ENCODE measurements at places on chromosomes 13 and 19.
A peak's percentile ranks its signal among the peaks of the same experiment; 100 is the strongest.

GRCh38 chr19:13597640-13598039 lies 91.4 kb upstream of the CACNA1A start:
- no peak overlapping the region for H3K4me3 ChIP-seq
- peaks cover 60% of the 10 kb centered on the region for H3K27me3 ChIP-seq
- peak; percentile 23 for DNase-seq
- H3K36me3 ChIP-seq, result peaks cover 1% of the 10 kb centered on the region
- no peak overlapping the region for H3K27ac ChIP-seq

GRCh38 chr13:75521956-75522355 lies 15.7 kb downstream of the COMMD6 start:
- H3K4me1 ChIP-seq, result no peaks in the 10 kb centered on the region
- no peak overlapping the region for H3K27ac ChIP-seq
- peaks cover 2% of the 10 kb centered on the region for H3K36me3 ChIP-seq
- H3K27me3 ChIP-seq, result no peaks in the 10 kb centered on the region

- peaks cover 3% of the 10 kb centered on the region for H3K36me3 ChIP-seq
- H3K4me3 ChIP-seq, result peak overlapping the region; percentile 57
- H3K27ac ChIP-seq, result no peak overlapping the region
- DNase-seq, result peak; percentile 85
Measured at GRCh38 chr19:47436712-47437401, 17.5 kb upstream of the MEIS3 start.

- H3K27ac ChIP-seq, result no peak overlapping the region
- H3K27me3 ChIP-seq, result no peaks in the 10 kb centered on the region
- H3K36me3 ChIP-seq, result peaks cover 11% of the 10 kb centered on the region
- peaks cover 42% of the 10 kb centered on the region for H3K4me1 ChIP-seq
- DNase-seq, result no peak
Measured at GRCh38 chr13:73876323-73876722, 257.9 kb downstream of the KLF12 start.

GRCh38 chr13:77465603-77466195 lies 69.8 kb upstream of the SCEL start:
- no peak for DNase-seq
- no peak overlapping the region for H3K4me3 ChIP-seq
- H3K27me3 ChIP-seq, result peaks cover 16% of the 10 kb centered on the region
- H3K27ac ChIP-seq, result no peak overlapping the region
- no peaks in the 10 kb centered on the region for H3K36me3 ChIP-seq
- H3K4me1 ChIP-seq, result no peaks in the 10 kb centered on the region

DNA sequence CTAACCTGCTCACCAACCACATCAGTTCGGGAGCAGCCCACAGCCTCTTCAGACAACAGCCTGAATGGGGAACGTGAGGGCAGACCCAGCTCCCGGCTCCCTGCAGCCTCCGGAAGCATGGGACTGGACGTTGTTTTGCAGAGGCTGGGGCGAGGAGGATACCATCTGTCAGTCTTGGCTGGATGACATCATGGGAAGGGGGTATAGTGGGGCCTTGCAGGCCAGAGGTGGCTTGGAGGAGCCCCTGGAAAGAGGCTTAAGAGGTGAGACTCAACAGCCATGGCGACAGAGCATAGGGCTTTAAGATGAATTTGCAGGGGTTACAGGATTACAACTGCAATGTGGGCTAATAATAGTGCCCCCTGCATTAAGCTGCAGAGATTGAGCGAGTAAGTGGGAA lies 1.5 kb downstream of the FXYD3 start:
- no peaks in the 10 kb centered on the region for H3K36me3 ChIP-seq
- no peak overlapping the region for H3K27ac ChIP-seq
- H3K4me3 ChIP-seq, result no peak overlapping the region
- H3K27me3 ChIP-seq, result peaks cover 3% of the 10 kb centered on the region
- no peak for DNase-seq

- H3K27ac ChIP-seq, result no peak overlapping the region
- DNase-seq, result no peak
- no peaks in the 10 kb centered on the region for H3K4me1 ChIP-seq
- H3K36me3 ChIP-seq, result no peaks in the 10 kb centered on the region
- H3K27me3 ChIP-seq, result no peaks in the 10 kb centered on the region
- no peak overlapping the region for H3K4me3 ChIP-seq
Measured at GRCh38 chr13:86840250-86841191, 830.6 kb upstream of the SLITRK5 start.

- no peaks in the 10 kb centered on the region for H3K36me3 ChIP-seq
- H3K27ac ChIP-seq, result no peak overlapping the region
- peaks cover 37% of the 10 kb centered on the region for H3K27me3 ChIP-seq
Measured at GRCh38 chr13:26517936-26518335, 39.5 kb upstream of the WASF3 start.

- H3K27me3 ChIP-seq, result no peaks in the 10 kb centered on the region
- no peak overlapping the region for H3K27ac ChIP-seq
- no peaks in the 10 kb centered on the region for H3K36me3 ChIP-seq
- no peak overlapping the region for H3K4me3 ChIP-seq
Measured at GRCh38 chr19:35692010-35692409, 12.3 kb upstream of the ZBTB32 start.

- peak overlapping the region; percentile 73 for H3K4me3 ChIP-seq
- H3K36me3 ChIP-seq, result peaks cover 53% of the 10 kb centered on the region
- H3K27me3 ChIP-seq, result no peaks in the 10 kb centered on the region
- H3K27ac ChIP-seq, result peak overlapping the region; percentile 97
- H3K4me1 ChIP-seq, result peaks cover 97% of the 10 kb centered on the region
Measured at GRCh38 chr13:46171217-46171616, 10.8 kb downstream of the LCP1 start.

DNA sequence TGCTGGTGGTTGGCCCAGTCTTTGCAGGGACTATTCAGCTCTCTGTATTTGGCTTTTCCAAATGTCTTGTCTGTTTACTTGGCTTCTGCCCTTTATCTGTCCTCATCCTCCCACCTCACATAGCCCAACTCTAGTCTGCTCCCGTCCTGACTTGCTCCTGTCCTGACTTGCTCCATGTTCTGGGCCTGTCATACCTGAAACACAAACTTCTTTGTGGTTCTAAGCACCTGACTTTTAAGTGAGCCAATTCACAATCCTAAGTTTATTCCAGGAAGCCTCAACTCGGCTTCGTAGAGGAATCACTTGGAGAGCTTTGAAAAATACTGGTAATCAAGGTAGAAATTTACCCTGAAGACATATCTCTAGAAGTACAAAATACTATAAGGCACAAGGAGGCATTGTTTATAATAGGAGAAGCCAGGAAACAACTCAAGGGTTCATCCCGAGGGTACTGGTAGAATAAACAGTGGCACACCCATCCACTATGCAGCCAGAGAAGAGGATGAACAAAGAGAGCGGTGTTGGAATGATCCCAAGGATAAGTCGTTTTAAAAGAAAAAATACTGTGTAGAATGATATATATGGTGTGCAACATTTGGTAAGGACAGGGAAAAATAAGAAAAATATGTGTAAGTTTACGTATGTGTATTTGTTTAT lies 284.5 kb downstream of the FGF14 start:
- H3K27ac ChIP-seq, result no peak overlapping the region
- H3K36me3 ChIP-seq, result peaks cover 4% of the 10 kb centered on the region
- no peak overlapping the region for H3K4me3 ChIP-seq
- DNase-seq, result no peak

- DNase-seq, result no peak
- peak overlapping the region; percentile 96 for H3K27ac ChIP-seq
- peak overlapping the region; percentile 99 for H3K4me3 ChIP-seq
- H3K4me1 ChIP-seq, result peaks cover 43% of the 10 kb centered on the region
- peaks cover 35% of the 10 kb centered on the region for H3K36me3 ChIP-seq
Measured at GRCh38 chr13:32537580-32538142, 934 bp downstream of the N4BP2L2 start.

DNA sequence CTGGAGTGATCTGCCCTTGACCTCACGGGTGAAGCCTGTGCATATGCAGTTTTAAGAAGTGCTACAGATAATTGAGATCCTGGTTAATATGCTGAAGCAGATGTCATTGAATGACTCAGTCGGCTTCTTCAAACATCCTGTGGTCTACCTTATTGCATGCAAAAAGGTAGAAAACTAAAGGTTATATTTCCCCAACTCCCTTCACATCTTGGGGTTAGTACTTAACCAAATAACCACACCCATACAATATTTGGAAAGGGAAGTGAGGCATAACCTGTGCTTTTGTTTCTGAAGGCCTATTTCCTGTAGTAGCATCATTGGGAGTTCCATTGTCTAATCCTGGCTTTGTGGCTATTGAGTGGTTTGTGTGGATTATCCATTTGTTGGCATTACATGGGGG lies 58.3 kb downstream of the RAP2A start:
- peaks cover 1% of the 10 kb centered on the region for H3K36me3 ChIP-seq
- H3K4me3 ChIP-seq, result no peak overlapping the region
- no peaks in the 10 kb centered on the region for H3K4me1 ChIP-seq
- H3K27me3 ChIP-seq, result no peaks in the 10 kb centered on the region

GRCh38 chr13:56752636-56753035 lies 388.1 kb upstream of the PRR20A start:
- no peaks in the 10 kb centered on the region for H3K27me3 ChIP-seq
- no peaks in the 10 kb centered on the region for H3K4me1 ChIP-seq
- no peaks in the 10 kb centered on the region for H3K36me3 ChIP-seq
- DNase-seq, result no peak
- no peak overlapping the region for H3K27ac ChIP-seq

DNA sequence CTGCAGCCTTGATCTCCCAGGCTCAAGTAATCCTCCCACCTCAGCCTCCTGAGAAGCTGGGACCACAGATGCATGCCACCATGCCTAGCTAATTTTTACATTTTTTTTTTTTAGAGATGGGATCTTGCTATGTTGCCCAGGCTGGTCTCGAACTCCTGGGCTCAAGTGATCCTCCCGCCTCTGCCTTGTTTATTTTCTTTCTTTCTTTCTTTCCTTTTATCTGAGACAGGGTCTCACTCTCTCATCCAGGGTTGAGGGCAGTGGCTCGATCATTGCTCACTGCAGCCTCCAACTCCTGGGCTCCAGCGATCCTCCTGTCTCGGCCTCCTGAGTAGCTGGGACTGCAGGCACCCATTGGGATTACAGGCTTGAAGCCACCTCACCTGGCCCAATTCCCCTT lies 3.8 kb upstream of the GNG7 start:
- peaks cover 2% of the 10 kb centered on the region for H3K27me3 ChIP-seq
- no peak overlapping the region for H3K4me3 ChIP-seq
- H3K4me1 ChIP-seq, result peaks cover 2% of the 10 kb centered on the region
- H3K27ac ChIP-seq, result no peak overlapping the region
- peaks cover 2% of the 10 kb centered on the region for H3K36me3 ChIP-seq

GRCh38 chr13:60146471-60146870 lies 17.3 kb downstream of the DIAPH3 start:
- DNase-seq, result no peak
- no peaks in the 10 kb centered on the region for H3K36me3 ChIP-seq
- H3K4me3 ChIP-seq, result no peak overlapping the region
- no peaks in the 10 kb centered on the region for H3K27me3 ChIP-seq
- peaks cover 12% of the 10 kb centered on the region for H3K4me1 ChIP-seq

GRCh38 chr13:32136061-32136460 lies 104.5 kb downstream of the FRY start:
- no peak overlapping the region for H3K4me3 ChIP-seq
- no peak for DNase-seq
- H3K36me3 ChIP-seq, result no peaks in the 10 kb centered on the region
- H3K27ac ChIP-seq, result no peak overlapping the region

GRCh38 chr19:16371540-16371986 lies 46.9 kb downstream of the KLF2 start:
- peaks cover 25% of the 10 kb centered on the region for H3K36me3 ChIP-seq
- peak; percentile 79 for DNase-seq
- no peak overlapping the region for H3K4me3 ChIP-seq
- peaks cover 37% of the 10 kb centered on the region for H3K4me1 ChIP-seq

- no peaks in the 10 kb centered on the region for H3K4me1 ChIP-seq
- no peak overlapping the region for H3K4me3 ChIP-seq
- H3K36me3 ChIP-seq, result peaks cover 4% of the 10 kb centered on the region
- no peak for DNase-seq
- H3K27me3 ChIP-seq, result no peaks in the 10 kb centered on the region
Measured at GRCh38 chr19:53812335-53812734, 11.8 kb downstream of the NLRP12 start.

- H3K4me3 ChIP-seq, result no peak overlapping the region
- no peaks in the 10 kb centered on the region for H3K27me3 ChIP-seq
Measured at GRCh38 chr13:51048616-51049015, 62.5 kb downstream of the C13orf42 start.

GRCh38 chr13:46578590-46578975 lies 25.6 kb downstream of the LRCH1 start:
- DNase-seq, result no peak
- peaks cover 51% of the 10 kb centered on the region for H3K4me1 ChIP-seq
- peak overlapping the region; percentile 2 for H3K27ac ChIP-seq
- H3K36me3 ChIP-seq, result peaks cover 2% of the 10 kb centered on the region
- H3K4me3 ChIP-seq, result no peak overlapping the region

DNA sequence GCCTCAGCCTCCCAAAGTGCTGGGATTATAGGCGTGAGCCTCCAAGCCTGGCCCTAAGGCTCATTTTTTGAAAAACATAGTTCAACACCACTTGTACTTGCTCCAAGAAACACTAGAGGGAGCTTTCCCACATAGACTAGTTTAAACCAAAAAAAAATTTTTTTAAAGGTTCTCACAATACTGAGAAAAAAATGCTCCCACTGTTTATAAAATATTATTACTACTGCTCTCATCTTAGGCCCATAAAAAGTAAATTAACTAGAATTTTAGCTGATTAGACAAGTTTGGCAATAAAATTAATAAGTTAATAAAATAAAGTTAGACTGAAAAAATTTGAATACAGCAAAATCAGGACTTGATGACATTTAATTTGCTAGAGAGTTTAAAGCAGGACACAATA lies 109.5 kb downstream of the TBC1D4 start:
- H3K4me1 ChIP-seq, result no peaks in the 10 kb centered on the region
- DNase-seq, result no peak
- no peak overlapping the region for H3K4me3 ChIP-seq
- H3K36me3 ChIP-seq, result no peaks in the 10 kb centered on the region
- no peaks in the 10 kb centered on the region for H3K27me3 ChIP-seq

DNA sequence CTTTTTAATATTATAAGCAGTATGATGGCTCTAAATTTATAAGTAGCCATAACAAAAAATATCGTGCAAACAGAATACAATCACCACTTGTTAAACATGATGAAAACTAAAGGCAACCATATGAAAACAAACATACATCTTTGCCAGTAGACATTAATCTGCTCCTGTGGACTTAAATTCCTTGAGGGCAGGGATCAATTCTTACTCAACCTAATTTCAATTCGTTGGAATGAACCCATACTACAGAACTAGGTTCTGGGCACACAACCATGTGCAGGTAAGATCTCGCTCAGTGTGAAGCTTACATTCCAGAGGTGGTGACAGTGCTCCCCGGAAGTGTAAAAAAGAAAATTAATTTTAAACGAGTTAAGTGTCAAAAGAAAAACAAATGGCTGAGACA lies 13.4 kb downstream of the TBC1D4 start:
- H3K36me3 ChIP-seq, result no peaks in the 10 kb centered on the region
- peaks cover 18% of the 10 kb centered on the region for H3K27me3 ChIP-seq
- H3K4me3 ChIP-seq, result no peak overlapping the region
- no peaks in the 10 kb centered on the region for H3K4me1 ChIP-seq
- DNase-seq, result no peak
- no peak overlapping the region for H3K27ac ChIP-seq

- no peak overlapping the region for H3K27ac ChIP-seq
- H3K4me3 ChIP-seq, result peak overlapping the region; percentile 63
- H3K27me3 ChIP-seq, result peaks cover 24% of the 10 kb centered on the region
Measured at GRCh38 chr19:38949580-38950367, 19.0 kb downstream of the MRPS12 start.

- H3K27me3 ChIP-seq, result no peaks in the 10 kb centered on the region
- no peak overlapping the region for H3K27ac ChIP-seq
- no peak overlapping the region for H3K4me3 ChIP-seq
- H3K36me3 ChIP-seq, result peaks cover 1% of the 10 kb centered on the region
Measured at GRCh38 chr13:90613076-90613795, 734.3 kb upstream of the MIR17HG start.
